ENCODE measurements at places on chromosomes 6 and 20. TPM values are rescaled to one million over a fixed set of nuclear protein-coding genes. Genes with fewer than 3 reads are reported as not detected.

IMPG1 gene
- total RNA-seq = not detected

KCNQ5 gene
- total RNA-seq = 1.7 TPM

TOMM34 gene
- total RNA-seq = 11.7 TPM

APOM gene
- 2.8 TPM for total RNA-seq

MCHR2 gene
- not detected for total RNA-seq

RMND1 gene
- total RNA-seq = 34.1 TPM

MOCS1 gene
- 8.0 TPM for total RNA-seq

PTCRA gene
- total RNA-seq = not detected

TAAR8 gene
- total RNA-seq = not detected

POM121L2 gene
- total RNA-seq = not detected

AKAP12 gene
- 67.4 TPM for total RNA-seq

BEND6 gene
- total RNA-seq = 12.8 TPM

GPR63 gene
- 1.4 TPM for total RNA-seq

OXT gene
- 0.18 TPM for total RNA-seq

All from smooth muscle cell of bladder (primary cell).